Left kidney (tissue), 8 donors: ENCODE measurements at places on chromosomes 4 and X.

DNA sequence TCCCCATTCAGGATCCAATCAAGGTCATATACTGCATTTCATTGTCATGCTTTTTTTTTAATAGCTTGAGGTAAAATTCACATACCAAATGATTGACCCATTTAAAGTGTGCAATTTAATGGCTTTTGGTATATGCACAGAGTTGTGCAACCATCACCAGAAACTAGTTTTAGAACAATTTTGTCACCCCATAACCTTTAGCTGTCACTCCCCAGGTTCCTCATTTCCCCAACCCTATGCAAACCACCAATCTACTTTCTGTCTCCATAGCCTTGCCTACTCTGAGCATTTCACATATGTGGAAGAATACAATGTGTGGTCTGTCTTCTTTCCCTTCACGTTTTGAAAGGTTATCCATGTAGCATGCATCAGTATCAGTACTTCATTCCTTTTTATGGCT lies 1.4 kb upstream of the SMAD1 start:
- DNase-seq = no peak

DNA sequence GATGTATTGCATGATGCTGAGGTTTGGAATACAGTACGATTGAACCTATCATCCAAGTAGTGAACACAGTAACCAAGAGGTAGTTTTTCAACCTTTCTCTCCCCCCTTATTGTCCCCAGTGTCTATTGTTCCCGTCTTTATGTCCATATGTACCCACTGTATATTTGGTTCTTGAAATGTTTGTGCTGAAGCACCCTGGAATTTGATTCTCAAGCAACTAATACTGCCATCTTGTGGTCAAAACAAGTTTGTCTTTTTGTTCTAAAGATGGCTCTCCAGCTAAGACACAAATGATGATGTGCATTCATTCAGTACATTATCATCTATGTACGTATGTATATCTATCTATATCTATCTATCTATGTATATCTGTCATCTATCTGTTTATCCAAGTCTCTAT lies 33.5 kb upstream of the DCX start:
- DNase-seq = peak; percentile 35

DNA sequence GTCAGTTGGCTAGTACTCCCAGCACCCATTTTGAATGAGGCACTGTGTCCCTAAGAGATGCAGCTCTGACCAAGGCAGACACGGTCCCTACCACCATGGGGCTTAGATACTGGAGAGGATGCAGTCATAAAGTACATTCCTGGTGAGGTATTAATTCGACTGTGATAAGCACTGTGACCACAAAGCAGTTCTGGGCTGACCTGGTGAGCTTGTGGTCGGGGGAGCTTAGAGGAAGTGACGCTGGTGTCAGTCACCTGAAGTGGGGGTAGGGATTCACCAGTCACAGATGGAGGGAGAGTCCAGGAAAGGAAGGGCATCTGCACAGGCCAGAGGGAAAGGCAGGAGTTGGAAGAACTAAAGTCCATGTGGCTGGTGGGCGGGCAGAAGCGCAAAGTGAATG lies 15.8 kb upstream of the CLTRN start:
- no peak for DNase-seq

DNA sequence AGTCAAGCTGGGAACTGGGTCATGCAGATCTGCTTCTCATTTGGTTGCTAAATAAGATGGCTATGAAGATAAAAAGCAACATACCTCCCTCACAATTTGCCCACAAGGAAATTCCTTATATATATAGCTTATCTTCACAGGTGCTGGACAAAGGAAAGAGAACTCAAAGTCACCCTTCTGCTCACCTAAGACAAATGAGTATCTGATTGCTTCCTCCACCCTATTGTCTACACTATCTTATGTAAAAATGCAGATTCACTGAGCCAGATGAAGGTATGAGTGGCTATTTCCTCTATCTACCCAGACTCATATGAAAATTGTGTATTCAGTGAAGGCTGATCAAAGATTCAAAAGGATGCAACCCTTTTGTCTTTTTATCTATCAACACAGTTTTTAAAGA lies 50.8 kb downstream of the CHM start:
- no peak for DNase-seq

GRCh38 chr4:29861307-29861706 lies 858.9 kb upstream of the PCDH7 start:
- no peak for DNase-seq

GRCh38 chrX:24002167-24002566 lies 24.8 kb downstream of the KLHL15 start:
- DNase-seq = no peak
